WERI-Rb-1 (cell line): ENCODE measurements at places on chromosomes 3 and 15.

DNA sequence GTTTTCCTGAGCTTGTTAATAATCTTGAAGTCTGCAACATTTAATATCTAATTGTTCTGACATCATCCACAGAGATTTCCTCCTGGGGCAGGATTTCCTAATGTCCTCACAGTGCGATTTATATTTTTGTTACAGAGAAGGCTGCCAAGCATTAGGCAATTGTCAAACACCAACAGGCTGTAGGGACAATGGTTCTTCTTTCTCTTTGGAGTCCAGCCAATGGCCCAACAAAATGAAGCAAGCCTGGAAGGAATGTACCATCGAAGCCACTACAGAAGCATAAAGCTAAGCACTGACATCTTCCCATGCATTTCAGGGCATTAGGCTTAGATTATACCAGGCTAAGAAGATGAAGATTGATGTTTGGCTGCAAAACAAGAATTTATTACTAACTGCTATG, 173.0 kb upstream of the FRMD4B start:
- DNase-seq, result no peak

GRCh38 chr3:72113564-72113963, 328.6 kb upstream of the PROK2 start:
- no peak for DNase-seq

- no peak for DNase-seq
Measured at GRCh38 chr3:117631781-117632180, 922.2 kb downstream of the TUSC7 start.

DNA sequence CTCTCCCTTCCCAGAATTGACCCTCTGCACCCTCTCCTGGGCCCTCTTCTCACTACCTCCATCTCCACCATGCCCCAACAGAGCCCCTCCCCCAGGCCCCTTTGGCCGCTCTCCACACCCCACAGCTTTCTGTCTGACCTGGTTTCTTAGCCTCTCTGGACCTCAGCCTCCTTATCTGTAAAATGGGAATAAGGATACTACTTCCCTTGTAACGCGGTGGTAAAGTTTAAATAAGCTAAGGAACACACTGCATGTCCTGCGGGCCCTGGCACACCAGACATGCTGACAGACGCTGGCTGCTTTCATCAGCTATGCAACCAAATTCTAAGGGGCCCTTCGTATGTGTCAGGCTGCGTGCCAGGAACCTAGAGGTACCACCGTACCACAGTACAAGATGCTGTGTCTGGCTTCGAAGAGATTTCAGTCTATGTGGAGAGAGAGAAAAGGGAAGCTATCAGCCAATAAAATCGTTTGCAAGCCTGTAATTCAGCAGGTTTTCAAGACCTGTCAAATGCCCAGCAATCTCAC, 777 bp upstream of the SLC51A start:
- DNase-seq, result no peak

- DNase-seq, result no peak
Measured at GRCh38 chr15:70172124-70172523, 74.4 kb upstream of the TLE3 start.

GRCh38 chr15:48855501-48856440, 22.2 kb upstream of the EID1 start:
- DNase-seq, result no peak

DNA sequence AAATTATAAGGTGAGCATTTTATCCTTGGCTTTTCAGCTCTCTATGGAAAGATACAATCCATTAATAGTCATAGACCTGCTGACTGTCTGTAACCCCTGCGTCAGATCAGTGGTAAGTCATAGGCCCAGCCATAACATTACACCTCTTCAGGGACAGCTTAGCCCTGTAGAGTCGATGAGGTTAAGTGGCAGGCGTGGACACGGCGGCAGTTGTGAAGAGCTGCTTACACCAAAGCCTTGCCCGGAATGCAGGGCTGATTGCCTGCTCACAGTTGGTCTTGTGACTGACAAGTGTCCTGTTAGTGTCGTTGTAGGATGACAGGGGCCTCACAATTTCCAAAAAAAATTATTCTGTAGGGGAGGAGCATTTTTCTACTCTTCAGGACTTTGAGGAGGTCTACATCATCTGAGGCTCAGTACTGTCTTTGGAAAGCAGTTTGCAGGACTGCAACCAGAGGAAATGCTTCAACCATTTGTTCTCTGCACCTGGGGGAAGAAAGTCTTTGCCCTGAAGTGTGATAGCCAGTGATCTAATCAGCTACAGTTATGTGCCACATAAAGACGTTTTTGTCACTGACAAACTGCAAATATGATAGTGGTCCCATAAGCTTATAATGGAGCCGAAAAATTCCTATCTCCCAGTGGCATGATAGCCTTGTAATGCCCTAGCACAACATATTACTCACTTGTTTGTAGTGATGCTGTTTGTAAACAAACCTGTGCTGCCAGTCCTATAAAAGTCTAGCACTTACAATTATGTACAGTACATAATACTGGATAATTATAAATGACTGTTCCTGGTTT, 14.9 kb upstream of the SELENOT start:
- DNase-seq, result peak; percentile 23

DNA sequence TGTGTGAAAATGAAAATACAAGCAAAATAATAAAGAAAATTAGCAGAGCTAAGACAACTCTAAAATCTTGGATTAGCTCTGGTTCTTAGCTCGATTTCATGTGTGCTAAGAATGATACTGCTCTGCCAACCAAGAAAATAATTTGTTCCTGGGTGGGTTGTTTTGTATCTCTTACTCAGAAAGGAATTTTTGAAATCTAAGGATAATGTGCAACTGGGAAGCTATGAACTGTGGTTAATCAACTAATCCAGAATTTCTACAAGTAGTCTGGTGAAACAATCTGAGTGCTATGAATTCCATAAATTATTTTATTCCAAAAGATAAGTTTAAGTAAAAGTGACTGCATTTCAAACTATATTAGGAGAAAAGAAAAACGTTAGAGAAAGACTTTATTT, 92.0 kb downstream of the TFDP2 start:
- DNase-seq, result no peak

DNA sequence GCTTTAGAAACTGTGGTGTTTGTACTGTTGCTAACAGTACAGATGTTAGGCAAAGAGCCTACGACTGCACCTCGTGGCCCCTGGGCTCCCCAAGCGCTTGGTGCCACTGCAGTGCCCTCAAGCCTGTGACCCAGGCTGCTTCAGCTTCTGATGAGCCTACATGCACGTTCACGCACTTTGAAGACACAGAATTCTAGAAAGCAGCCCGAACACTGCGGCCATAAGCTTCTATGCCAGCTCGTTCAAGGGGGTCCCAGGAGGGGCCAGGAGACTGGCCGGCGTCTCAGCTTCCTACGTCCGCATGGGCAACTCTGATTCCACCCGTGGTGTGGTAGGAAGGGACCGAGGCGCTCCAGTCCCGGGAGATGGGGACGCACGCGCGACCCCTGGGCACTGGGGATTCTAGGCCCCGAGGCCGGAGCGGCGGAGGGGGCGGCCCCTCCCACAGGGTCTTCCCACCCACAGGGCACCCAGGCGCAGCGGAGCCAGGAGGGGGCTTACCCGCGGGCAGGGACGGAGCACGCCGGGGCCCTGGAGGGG, 653 bp downstream of the MYO5C start:
- no peak for DNase-seq

GRCh38 chr3:154729741-154730140, 299.8 kb upstream of the GPR149 start:
- DNase-seq, result no peak

DNA sequence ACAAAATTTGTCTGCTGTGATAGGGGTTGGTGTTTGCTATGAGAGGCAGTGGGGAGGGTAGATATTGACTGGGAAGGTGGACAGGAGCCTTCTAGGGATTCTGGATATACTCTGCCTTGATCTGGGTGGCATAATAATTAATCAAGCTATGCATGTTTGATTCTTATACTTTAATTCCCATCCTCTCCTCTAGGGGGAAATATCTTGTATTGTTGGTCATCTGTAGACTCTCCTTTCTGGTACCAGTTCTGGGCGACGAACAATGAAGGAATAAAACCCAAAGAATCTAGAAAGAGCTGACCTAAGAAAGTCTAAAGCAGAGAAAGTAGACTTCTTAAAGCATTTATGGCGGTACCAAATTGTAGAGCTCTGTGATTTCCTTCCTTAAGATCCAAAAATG, 198.2 kb upstream of the STRIT1 start:
- no peak for DNase-seq

GRCh38 chr3:71464613-71465012, 118.9 kb downstream of the FOXP1 start:
- DNase-seq, result no peak

- DNase-seq, result peak; percentile 80
Measured at GRCh38 chr15:72682772-72683171, 3.2 kb downstream of the HIGD2B start.

- DNase-seq, result no peak
Measured at GRCh38 chr3:156978481-156978961, 152.4 kb downstream of the LEKR1 start.

GRCh38 chr15:98838387-98839259, 169.0 kb downstream of the PGPEP1L start:
- DNase-seq, result no peak

DNA sequence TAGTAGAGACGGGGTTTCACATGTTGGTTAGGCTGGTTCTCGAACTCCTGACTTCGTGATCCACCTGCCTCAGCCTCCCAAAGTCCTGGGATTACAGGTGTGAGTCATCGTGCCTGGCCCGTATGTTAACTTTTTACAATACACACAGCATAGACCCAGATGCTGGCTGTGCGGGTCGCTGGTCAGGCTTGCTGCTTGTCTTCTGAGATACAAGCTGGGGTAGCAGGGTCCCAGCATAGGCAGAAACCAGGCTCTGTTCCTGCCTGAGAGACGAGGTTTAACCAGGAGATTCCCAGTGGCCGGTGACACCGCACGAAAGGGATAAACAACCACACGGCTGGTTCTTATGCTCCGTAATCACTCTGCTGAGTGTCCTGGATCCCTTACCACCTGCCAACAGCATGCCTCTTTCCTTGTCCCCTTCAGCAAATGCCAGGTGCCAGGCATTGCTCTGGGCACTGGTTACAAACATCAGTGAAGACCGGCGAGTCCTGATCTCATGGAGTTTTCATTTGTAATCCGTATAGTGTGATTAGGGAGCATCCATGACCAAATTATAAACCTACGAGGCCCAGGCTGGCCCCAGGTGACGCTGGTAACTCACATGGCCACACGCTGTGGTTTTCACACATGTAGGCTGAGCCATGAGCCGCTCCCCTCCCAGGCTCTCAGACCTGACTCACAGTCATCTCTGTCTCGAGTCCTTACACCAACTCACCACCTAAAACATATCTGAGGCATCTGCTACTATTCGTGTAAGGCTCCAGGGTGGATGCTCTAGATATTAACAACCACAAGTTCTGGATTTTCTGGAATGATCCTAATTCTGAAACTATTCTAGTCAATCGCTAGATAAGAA, 125.7 kb downstream of the PDZRN3 start:
- DNase-seq, result no peak

DNA sequence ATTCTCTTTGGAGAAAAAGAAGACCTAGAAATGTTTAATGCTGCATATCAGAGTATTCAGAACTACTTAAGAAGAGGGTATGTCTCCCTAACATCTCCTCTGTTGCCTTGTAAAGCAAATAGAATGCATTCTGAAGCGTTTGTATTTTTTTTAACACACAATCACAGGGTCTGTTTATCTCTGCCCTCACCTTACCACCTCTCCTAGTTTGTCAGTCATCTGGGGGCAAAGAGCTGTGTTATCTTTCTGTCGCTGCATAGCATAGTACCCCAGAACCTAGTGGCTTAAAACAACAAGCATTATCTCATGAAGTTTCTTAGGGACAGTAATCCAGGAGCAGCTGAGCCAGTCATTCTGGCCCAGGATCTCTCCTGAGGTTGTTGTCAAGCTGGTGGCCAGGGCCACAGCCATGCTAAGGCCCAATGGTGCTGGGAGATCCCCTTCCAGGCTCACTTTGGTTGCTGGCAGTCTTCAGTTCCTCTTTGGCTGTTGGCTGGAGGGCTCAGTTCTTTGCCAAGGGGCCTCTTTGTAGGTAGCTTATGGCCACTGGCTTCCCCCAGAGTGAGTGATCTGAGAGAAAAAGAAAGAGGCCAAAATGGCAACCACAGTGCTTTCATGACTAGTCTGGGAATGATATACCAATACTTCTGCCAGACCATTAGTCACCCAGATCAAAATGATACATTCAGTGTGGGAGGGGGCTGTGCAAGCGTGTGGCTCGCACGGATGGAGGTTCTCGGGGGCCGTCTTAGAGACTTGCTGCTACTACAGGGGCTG, 17.8 kb downstream of the EDEM1 start:
- no peak for DNase-seq

DNA sequence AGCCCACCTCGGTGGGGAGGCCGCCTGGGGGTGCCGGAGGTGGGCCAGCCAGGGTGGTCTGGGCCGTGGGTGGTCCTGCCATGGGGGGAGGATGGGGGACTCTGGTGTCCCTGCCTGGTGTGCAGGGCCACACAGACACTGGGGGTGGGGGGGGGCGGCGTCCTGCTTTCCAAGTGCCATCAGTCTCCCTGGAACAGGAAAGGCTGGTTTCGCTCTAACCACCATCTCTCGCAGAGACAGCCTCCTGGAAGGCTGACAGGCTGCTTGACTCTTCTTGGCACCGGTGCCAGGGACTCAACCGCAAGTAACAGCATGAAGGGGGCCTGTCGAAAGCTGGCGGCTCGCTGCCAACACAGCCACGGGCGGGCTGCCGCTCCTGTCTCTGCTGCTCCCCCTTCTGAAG, 40.3 kb downstream of the RGMA start:
- DNase-seq, result no peak

GRCh38 chr3:142209655-142210054, 15.7 kb downstream of the GK5 start:
- no peak for DNase-seq

- DNase-seq, result no peak
Measured at GRCh38 chr3:120487191-120487650, 36.4 kb upstream of the FSTL1 start.

DNA sequence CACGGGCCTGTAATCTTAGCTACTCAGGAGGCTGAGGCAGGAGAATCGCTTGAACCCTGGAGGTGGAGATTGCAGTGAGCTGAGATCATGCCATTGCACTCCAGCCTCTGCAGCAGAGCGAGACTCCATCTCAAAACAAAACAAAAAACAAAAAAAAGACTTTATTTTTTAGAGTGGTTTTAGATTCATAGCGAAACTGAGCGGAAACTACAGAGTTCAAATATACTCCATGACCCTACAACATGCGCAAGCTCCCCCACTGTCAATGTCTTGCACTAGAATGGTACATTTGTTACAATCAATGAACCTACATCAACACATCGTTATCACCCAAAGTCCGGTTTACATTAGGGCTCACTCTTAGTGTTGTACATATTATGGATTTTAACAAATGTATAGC, 2.2 kb upstream of the CRTAP start:
- DNase-seq, result no peak

DNA sequence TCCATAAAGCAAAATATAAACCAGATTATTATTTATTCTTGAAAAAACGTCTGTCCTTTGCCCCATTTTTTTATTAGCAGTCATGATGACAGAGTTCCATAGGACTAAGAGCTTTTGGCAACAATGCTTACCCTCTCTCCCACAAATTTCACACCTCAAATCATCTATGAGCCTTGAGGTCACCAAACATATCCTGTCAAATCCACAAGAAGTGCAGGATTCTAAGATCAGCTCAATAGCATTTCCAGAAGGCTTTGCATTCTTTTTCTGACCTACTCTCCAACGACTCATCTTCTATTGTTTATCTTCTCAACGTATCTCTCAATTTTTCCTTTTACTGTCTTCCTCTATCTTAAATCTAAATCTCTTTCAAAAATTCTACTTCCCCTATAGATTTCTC, 619.1 kb upstream of the BCHE start:
- no peak for DNase-seq

GRCh38 chr15:52466134-52466701, 62.5 kb downstream of the MYO5A start:
- DNase-seq, result no peak
